ENCODE measurements at places on chromosomes 12 and 14.

DNA sequence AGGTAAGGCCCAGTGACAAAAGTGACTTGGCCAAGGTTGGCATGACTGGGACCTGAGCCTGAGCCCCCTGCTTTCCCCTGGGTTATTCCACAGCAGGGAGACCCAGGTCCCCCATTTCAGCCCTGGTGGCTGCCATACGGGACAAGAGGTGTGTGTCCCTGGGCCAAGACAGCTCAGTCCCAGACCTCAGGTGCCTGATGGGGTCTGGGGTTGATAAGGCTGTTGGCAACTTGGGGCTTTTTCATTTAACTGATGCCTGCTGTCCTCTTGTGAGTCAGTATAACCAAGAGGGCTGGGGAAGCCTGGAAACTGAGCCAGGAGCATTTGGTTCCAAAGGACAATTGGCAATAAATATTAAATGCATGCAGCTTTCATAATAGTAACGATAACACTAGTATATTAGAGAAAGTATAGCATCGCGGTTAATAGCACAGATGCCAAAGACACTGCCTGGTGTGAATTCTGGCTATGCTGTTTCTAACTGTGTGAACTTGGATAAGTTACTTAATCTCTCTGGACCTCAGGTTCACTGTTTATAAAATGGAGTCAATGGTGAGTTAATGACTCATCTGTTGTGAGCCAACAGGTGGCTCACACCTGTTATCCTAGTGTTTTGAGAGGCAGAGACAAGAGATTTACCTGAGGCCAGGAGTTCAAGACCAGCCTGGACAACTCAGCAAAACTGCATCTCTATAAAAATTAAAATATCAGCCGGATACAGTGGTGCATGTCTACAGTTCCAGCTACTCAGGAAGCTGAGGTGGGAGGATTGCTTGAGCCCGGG, 898 bp downstream of the SDSL start:
- DNase-seq, result no peak

DNA sequence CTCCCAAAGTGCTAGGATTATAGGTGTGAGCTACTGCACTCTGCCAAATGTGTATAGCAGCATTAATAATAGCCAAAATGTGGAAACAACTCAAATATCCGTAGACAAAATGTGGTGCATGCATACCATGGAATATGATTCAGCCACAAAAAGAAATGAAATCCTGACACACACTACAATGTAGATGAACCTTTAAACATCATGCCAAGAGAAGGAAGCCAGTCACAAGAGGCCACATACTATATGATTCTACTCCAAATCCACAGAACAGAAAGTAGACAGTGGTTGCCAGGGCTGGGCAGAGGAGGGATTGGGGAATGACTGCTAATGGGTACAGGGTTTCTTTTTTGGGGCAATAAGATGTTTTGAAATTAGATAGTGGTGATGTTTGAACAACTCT, 7.7 kb upstream of the TMED2 start:
- peak; percentile 12 for DNase-seq

- no peak for DNase-seq
Measured at GRCh38 chr12:120962532-120963020, 15.8 kb upstream of the HNF1A start.

- no peak for DNase-seq
Measured at GRCh38 chr14:85958069-85958468, 428.1 kb downstream of the FLRT2 start.

DNA sequence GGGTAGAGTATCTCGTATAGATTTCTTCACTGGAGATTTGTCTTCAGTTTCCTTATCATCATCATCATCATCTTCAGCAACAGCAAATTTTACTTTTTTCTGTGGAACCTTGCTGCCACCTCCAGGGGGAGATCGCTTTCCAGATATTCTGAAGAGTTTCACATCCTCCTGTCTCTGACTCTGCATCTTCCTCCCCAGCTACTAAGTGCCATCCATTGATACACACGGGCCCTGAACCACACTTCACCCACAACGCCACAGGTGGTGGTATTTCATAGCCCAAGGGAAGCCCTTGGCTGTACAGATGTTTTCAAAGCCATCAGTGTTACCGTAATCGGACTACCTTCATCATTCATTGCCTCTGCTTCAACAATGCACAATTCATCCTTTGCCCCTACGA, 82.2 kb downstream of the PPP2R5C start:
- DNase-seq, result no peak

- DNase-seq, result no peak
Measured at GRCh38 chr12:12353276-12353675, 3.2 kb upstream of the MANSC1 start.

DNA sequence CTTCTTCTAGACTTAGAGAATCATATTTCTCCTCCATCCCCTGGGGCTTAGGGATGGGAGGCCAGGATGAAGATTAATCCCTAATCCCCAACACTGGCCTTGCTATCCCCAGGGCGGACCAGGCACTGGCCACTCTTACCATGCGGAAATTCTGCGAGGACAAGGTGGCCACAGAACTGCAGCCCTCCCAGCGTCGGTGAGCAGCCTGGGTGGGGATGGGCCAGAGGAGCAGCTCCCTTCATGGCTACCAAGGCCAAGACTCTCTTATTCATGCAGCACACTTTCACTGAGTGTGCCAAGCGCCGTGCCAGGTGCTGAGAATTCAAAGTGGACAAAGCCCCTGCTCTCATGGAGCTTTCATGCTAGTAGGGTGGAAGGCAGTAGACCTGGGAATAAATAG, 7.0 kb downstream of the TNS2 start:
- DNase-seq, result no peak

All from iris pigment epithelial cell (primary cell).